ENCODE measurements at places on chromosomes 6 and 20.
A peak's percentile ranks its signal among the peaks of the same experiment; 100 is the strongest.

DNA sequence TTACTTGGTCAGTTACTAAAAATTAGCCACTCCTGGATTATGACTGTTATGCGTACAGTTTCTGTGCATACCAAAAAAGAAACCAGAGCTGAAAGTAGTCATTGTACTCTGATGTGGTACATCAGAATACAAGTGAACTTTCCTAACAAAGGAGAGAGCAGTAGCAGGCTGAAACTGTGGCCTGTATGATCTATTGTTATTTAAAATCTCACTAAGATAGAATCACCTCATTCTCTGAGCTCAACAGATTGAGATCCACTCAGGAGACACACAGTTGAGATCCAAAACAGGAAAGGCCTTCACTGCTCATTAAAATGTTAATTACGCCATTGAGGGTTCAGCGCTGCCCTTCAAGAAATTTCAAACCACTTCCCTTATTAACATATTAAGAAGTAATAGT lies 576.4 kb downstream of the LMBRD1 start:
- DNase-seq = no peak

DNA sequence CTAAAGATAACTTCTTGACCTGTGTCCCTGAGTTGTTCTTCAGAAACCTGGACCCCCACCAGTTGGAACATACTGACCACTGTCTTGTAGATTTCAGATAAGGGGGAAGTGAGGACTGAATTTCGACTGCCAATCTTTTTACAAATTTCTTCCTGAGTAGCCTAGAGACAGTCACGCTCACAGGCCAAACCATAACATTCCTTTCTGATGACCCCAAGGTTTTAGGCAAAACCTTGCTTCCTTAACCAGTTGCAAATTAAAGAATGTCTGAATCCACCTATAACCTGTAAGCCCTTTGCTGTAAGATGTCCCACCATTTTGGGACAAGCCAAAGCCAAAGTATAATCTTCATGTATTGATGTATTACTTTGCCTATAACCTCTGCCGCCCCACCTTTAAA lies 306.9 kb downstream of the LRFN2 start:
- no peak for DNase-seq

- no peak for DNase-seq
Measured at GRCh38 chr6:141202626-141203025, 930.1 kb upstream of the GJE1 start.

GRCh38 chr6:154234019-154234772 lies 122.4 kb downstream of the IPCEF1 start:
- peak; percentile 40 for DNase-seq

GRCh38 chr6:46044881-46045617 lies 29.4 kb upstream of the CLIC5 start:
- DNase-seq = peak; percentile 22

DNA sequence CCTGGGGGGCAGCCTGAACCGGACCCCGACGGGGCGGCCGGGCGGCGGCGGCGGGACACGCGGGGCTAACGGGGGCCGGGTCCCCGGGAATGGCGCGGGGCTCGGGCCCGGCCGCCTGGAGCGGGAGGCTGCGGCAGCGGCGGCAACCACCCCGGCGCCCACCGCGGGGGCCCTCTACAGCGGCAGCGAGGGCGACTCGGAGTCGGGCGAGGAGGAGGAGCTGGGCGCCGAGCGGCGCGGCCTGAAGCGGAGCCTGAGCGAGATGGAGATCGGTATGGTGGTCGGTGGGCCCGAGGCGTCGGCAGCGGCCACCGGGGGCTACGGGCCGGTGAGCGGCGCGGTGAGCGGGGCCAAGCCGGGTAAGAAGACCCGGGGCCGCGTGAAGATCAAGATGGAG lies 636 bp downstream of the SRF start:
- DNase-seq = peak; percentile 37

- DNase-seq = no peak
Measured at GRCh38 chr6:158207422-158207788, 39.3 kb downstream of the GTF2H5 start.

- DNase-seq = peak; percentile 92
Measured at GRCh38 chr6:42726485-42727086, 4.2 kb upstream of the PRPH2 start.

DNA sequence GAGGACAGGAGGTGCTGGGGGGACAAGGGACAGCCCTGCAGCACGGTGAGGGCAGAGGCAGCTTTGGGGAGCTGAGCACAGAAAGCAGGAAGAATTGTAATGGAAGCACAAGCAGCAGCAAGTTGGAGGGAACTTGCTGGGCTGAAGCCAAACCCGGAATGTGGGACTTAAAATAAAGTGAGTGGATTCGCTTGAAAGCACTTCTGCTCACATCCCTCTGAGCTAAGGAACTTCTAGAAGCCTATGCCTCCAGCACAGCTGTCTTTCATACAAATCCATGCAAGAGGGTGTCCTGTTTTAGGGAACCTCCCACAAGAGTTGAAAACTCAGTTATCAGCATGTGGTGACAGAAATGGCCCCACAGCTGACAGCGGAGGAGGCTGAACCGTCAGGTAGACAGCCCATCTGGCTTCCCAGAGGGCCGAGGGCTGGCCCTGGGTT lies 71.4 kb upstream of the MLN start:
- no peak for DNase-seq

- no peak for DNase-seq
Measured at GRCh38 chr6:138640028-138640427, 133.5 kb upstream of the CCDC28A start.

DNA sequence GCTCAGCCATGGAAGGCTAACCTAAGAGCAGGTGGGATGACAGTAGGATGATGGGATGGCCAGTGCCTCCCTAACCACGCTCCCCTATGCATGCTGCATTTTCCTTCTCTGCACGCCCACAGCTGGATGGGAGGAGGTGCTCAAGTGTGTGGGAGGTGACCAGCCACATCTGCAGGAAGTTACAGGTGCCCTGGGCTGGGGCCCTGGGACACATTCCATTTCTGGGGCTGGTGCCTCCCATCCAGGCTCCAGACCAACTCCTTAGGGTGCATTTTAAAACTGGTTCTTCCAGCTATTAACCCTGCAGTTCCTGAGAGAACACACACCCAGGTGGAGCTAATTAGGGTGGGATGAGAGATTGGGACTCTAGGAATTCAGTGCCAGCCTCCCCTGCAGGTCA lies 135.3 kb upstream of the ARMC2 start:
- peak; percentile 49 for DNase-seq

DNA sequence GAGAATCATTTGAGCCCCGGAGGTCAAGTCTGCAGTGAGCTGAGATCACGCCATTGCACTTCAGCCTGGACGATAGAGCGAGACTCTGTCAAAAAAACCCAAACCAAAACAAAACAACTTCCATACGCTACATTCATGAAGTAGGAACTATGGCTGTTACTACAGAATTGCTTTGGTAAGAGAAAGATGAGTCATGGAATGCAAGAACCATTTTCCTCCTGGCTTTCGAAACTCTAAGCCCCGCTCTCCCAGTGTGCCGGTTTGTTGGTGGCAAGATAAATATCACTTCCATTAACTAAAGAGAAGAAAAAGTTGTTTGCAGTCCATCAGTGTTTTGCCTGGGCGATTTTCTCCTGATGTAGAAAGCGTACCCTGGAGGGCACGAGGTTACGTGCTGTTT lies 61.3 kb downstream of the ZDHHC14 start:
- DNase-seq = no peak

DNA sequence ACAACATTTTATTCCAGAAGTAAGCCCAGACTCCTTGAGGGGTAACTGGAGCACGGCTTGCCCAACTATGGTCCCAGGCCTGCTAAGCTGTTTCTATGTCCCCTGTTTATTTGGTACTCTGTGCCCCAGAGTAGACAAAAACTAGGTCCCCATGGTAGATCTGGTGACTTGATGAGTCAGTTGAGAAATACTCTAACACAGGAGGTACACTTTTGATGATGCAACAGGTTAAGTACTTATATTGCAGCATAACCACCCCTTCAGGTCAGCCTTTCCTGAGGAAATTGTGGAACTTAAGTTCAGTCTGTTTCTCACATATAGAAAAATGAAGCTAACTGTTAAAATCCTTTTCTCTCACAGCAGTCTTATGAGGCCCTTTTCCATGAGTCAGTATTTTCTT lies 19.6 kb downstream of the TTPAL start:
- no peak for DNase-seq

GRCh38 chr20:1434571-1435336 lies 31.9 kb downstream of the NSFL1C start:
- peak; percentile 90 for DNase-seq

DNA sequence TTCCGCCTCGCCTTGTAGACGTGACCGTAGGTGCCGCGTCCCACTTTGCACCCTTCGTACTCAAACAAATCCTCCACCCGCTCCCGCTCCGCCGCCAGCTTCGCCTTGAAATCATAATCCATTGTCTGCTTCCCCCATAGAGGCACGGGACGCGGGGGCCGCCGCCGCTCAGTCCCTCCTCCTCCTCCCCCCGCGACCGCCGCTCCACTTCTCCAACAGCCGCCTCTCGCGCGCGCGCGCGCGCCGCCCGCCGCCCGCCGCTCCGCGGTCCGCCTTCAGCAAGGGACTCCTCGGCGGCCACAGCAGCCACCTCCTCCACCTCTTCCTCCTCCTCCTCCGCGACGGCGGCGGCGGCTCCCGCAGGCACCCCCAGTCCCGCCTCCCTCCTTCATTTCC lies 256 bp downstream of the CDK19 start:
- DNase-seq = no peak

GRCh38 chr6:87922947-87923330 lies 124.7 kb upstream of the SPACA1 start:
- peak; percentile 39 for DNase-seq

- DNase-seq = no peak
Measured at GRCh38 chr6:129867403-129867802, 6.3 kb upstream of the TMEM244 start.

DNA sequence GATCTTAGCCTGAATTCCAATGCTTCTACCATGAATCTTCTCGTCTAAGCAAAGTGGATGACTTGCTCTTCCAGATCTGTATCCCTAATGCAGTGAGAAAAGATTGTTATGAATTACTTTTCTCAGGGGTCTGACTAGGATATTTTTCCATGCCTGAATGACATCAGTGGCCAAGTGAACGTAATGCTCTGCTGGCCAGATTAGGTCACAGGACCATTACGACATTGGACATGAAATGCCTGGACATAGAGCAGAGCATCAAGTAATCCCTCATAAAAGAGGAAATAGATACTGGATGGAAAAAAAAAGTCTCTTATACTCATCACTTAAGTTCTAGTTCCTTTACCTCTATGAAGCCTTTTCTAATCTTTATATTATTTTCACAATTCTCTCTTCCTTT lies 12.1 kb upstream of the THEMIS start:
- no peak for DNase-seq

- no peak for DNase-seq
Measured at GRCh38 chr6:40573221-40573620, 13.9 kb downstream of the LRFN2 start.

DNA sequence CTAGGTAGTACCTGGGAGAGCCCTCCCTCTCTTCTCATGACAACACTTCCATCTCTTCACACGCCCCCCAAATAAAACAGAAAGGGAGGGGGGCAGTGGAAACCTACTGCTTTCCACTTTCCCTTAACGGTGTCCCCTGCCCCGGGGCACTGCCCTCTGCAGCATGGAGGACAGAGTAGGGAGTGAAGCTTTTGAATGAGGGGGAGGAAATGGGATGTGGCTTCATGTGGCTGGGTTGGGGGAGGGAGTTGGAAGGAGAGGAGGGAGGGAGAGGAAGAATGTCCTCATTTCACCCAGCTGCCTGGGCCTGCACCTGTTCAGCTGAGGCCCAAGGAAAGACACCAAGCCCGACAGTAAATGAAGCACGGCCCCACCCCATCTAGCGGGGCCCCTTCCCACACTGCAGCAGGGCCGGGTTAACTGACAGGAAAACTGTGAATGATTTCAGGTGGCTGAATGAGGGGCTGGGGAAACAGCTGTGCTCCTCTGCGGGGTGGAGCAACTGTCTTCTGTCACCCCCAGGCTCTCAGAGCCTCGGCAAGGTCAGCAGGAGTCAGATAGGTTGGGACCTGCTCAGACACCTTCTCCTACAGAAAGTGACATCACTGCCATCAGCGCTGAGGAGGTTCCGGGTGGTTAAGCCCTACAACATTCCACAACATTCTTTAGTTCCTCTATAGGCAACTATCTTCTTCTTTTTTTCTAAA lies 40.0 kb upstream of the TAF8 start:
- peak; percentile 95 for DNase-seq

GRCh38 chr6:151704383-151704782 lies 103.1 kb upstream of the ESR1 start:
- DNase-seq = no peak

- no peak for DNase-seq
Measured at GRCh38 chr6:45265246-45265645, 62.9 kb upstream of the RUNX2 start.

- no peak for DNase-seq
Measured at GRCh38 chr20:1186367-1186991, 1.7 kb upstream of the TMEM74B start.

DNA sequence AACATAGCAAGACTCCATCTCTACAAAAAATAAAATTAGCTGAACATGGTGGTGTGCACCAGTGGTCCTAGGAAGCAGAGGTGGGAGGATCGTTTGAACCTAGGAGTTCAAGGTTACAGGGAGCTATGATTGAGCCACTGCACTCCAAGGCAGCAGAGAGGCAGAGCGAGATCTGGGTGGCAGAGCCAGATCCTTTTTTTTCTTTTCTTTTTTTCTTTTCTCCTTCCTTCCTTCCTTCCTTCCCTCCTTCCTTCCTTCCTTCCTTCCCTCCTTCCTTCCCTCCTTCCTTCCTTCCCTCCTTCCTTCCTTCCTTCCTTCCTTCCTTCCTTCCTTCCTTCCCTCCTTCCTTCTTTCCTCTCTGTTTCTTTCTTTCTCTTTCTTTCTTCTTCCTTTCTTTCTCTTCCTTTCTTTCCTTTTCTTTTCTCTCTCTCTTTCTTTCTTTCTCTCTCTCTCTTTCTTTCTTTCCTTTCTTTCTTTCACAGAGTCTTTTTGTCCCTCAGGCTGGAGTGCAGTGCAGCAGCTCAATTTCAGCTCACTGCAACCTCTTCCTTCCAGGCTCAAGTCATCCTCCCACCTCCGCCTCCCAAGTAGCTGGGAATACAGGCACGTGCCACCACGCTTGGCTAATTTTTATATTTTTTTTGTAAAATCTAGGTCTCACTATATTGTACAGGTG lies 9.2 kb upstream of the VSTM2L start:
- DNase-seq = no peak

GRCh38 chr20:2745060-2745910 lies 52.7 kb downstream of the EBF4 start:
- DNase-seq = peak; percentile 27

DNA sequence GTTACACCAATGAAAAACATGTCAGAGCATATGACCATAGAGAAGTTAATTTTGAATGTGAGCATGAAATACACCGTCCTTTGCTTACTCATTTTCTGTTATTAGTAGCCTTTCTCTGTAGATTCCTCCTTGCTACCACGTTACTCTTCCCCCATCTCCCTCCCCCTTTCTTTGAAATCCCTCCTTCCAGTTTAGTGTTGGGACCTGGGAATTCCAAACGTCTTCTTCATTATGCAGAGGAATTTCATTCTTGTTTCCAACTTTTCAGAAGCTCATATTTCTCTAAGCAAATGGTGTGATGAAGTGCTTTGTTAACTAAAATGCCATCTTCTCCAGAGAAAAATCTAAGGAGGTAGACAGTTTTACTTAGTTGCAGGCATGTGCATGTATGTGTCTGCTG lies 122.4 kb downstream of the MCHR2 start:
- DNase-seq = no peak
